ENCODE measurements at places on chromosomes 1 and 21.
A peak's percentile ranks its signal among the peaks of the same experiment; 100 is the strongest.

DNA sequence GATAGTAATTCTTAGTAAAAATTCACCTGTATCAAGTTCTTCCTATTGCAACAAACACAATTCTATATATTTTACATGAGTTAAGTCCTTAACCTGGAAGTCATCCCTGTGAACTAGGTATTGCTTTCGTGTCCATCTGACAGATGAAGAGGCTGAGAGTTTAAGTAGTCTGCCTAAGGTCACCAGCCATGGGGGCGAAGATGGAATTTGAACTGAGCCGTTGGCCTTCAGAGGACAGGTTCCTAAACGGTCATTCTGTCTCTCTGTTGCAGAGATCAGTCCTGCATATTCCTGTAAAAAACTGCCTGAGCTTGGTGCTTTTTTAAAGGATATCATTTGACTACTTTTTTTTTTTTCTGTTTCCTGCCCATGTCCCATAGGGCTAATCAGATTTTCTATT, 10.2 kb upstream of the POFUT2 start:
- DNase-seq: no peak

DNA sequence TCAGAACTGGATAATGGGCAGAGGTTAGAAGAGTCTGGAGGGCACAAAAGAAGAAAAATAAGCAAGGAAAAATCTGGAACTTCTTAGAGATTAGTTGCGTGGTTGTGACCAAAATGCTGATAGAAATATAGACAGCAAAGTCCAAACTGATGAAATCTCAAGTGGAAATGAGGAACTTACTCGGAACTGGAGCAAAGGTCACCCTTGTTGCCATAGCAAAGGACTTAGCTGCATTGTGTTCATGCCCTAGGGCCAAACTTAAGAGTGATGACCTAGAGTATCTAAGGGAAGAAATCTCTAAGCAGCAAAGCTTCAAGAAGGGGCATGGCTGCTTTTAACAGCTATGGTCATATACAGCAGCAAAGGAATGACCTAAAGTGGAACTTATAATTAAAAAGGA, 180.0 kb downstream of the TTLL7 start:
- no peak for DNase-seq

- DNase-seq: no peak
Measured at GRCh38 chr1:243500512-243500911, 244.7 kb downstream of the SDCCAG8 start.

DNA sequence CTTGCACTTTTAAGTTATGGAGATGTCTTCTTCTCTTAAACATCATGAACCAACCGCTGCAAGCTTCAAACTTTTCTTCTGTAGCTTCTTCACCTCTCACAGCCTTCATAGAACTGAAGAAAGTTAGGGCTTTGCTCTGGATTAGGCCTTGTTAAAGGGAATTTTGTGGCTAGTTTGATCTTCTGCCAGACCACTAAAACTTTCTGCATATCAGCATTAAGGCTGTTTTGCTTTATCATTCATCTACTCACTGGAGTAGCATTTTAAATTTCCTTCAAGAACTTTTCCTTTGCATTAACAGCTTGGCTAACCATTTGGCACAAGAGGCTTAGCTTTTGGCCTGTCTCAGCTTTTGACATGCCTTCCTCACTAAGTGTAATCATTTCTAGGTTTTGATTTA, 43.0 kb upstream of the RGL1 start:
- no peak for DNase-seq

DNA sequence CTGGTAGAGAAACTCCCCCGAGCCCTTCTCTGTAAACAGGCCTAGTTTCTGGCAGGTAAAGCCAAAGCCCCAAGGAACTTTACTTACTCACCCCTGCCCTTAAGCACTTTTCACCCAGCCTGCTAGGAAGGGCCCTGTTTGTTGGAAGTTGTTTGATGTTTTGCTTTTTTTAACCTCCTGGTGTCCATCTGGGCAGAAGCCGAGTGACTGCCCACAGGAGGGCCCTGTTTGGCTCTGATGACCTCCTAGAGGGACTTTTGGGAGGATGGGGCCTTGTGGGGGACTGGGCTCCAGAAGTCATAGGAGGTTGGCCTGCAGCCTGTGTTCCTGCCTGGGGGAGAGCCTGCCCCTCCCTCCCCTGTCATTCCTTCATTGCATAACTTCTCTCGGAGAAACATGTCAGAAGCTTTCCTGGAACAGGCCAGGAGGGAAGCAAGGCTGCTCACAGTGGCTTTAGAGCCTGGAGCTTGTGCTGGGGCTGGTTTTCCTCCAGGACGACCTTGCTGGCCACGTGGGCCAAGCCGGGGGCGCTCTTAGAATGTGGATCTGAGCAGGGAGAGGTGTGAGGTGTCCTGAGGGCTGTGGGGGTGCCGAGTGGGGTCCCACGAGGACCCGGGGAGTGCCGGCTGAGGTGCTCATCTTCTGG, 33.9 kb downstream of the COQ8A start:
- no peak for DNase-seq

GRCh38 chr1:36322786-36323635, 434 bp downstream of the EVA1B start:
- peak; percentile 39 for DNase-seq

DNA sequence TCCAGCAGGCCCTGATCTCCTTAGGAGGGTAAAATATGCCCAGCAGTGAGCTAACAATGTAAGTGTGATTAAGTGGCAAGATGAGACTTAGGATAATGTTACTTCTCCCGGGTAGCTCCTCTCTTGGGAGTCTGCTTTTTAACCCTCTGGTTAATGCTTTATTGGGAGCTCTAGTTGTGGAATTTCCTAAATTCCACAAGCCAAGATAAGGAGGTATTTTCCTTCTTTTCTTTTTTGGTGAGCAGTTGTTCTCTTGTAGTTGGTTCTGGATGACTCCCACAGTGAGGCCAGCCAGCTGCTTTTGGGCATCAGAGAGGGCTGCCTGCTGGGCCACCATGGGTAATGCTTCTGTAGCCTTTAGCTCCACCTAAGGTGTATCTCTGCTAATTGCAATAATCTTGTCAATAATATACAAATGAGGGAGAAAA, 19.3 kb downstream of the C1orf52 start:
- DNase-seq: no peak

DNA sequence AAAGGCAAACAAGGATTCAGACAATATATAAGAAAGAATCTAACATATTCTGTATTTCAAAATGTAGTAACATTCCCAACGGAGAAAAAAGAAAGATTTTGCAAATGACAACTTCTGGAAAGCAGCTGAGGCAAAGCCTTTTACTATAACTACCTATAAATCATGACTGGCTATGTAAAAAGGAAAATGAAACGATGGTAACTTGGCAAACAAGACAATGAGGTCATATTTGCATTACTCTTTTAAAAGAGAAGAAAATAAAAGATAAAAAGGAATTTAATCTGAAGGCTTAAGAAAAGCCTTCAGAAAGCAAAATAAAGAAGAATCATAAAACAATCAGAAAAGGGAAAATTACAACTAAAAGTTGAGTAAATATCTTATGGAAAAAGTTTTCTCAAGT, 25.1 kb upstream of the ASPM start:
- DNase-seq: no peak

GRCh38 chr1:82114887-82115286, 314.2 kb downstream of the ADGRL2 start:
- no peak for DNase-seq

DNA sequence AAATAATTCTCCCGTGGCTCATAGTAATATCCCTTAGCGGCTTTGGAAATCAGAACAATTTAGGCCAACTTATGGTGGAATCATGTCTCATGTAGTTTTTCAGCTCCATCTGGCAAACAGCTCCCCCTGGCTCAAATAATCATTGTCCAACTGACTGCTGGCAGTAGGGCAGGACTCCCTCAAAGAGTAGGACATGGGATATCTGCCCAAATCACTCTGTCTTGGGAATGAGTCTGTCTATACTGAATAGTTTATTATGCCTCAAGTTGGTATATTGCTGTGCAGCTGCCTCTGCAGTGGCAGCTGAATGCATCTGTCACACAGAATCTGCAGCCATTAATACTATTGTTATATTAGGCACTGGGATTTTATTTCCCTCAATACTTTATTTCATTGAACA, 255.7 kb downstream of the COL11A1 start:
- no peak for DNase-seq

DNA sequence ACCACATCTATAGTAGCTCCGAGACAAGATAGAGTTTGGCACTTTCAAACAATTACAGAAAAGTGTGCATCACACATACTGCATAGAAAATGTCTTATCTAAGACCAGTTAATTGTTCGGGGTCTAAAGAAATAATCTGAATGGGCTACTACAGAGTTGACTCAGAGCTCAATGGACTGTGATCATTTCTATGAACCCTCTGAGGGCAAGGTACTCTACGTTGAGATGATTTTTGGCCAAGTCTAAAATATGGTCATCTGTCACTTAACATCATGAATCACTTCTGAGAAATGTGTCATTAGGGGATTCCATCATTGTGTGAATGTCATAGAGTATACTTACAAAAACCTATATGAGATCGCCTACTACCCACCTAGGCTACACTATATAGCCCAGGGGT, 123.5 kb downstream of the SLC44A5 start:
- DNase-seq: no peak

DNA sequence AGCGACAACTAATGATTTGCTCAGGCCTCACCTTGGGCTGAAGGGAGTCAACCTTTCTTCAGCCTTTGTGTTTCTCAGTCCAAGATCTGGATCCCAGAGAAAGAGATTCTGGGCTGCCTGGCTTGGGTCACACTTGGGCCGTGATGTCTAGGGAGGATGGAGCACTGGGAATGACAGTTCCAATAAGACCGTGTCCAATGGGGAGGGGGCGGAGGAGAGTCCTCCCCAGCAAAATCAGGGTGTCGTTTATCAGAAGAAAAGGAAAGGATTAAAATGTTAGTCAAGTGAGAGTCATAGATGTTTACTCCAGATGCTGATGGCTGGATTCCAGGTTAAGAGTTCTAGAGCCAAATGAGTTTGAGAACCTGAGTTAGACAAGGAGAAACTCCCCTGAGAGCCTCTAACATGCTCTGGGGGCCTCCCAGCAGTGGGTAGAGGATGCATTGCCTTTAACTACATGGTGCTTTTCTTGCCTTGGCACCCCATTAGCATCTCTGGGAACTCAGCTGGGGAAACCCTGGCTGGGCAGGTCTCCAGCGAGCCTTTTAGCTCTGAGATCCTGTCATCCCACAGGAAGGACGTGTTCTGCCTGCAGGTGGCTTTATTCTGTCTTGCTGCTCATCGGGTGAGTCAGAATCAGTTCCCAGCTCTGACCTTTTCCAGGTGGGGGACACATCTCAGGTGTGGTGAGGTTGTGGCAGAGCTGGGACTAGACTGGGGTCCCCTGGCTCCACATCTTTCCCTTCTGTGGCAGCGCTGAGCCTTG, 22.2 kb downstream of the NIPAL3 start:
- DNase-seq: no peak

- DNase-seq: no peak
Measured at GRCh38 chr1:72462186-72462905, 180.0 kb upstream of the NEGR1 start.

- DNase-seq: no peak
Measured at GRCh38 chr1:184161071-184161698, 109.7 kb downstream of the TSEN15 start.

- DNase-seq: no peak
Measured at GRCh38 chr21:42652527-42653230, 742 bp upstream of the PDE9A start.

DNA sequence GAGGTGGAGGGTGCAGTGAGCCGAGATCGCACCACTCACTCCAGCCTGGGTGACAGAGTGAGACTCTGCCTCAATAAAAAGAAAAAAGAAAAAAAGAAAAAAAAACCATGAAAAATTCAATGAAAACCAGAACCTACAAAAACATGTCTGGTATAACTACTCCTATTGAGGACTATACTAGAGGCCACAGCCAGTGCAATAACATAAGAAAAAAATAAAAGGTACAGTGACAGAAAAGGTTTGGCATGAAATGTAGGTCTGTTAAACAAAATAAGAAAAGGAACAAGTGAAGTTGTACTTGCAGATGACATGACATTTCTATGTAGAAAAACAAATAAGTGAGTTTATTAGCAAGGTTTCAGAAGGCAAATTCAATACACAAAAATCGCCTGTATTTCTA, 8.2 kb downstream of the NADK start:
- no peak for DNase-seq
